ENCODE measurements at places on chromosomes 1 and 21.

- DNase-seq = no peak
Measured at GRCh38 chr1:100597784-100598183, 59.8 kb downstream of the GPR88 start.

DNA sequence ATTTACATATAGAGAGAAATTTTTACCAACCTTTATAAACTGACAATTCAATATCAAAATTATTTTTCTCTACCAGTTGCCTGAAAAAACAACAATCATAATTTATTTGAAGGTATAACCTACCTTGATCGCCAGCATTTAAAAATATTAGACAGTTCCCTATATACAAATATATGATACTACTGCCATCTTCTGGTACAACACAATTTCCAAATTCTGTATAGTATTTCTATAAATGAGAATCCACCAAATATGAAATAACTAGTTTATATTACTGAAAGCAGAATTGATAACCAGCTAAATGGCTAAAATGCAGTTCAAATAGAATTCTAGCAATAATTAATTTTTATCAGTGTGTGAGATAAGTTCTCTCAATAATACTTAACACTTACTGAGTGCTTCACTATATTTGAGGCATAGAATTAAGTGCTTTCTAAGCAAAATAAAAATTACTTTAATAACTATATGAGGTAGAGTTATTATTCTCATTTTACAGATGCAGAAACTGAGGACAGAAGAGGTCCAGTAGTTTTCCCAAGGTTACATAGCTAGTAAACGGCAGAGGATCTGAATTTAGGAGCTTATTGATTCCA is 75.6 kb downstream of the PIGK start:
- DNase-seq = peak; percentile 5

- DNase-seq = no peak
Measured at GRCh38 chr1:114176366-114176765, 22.7 kb upstream of the SYT6 start.

DNA sequence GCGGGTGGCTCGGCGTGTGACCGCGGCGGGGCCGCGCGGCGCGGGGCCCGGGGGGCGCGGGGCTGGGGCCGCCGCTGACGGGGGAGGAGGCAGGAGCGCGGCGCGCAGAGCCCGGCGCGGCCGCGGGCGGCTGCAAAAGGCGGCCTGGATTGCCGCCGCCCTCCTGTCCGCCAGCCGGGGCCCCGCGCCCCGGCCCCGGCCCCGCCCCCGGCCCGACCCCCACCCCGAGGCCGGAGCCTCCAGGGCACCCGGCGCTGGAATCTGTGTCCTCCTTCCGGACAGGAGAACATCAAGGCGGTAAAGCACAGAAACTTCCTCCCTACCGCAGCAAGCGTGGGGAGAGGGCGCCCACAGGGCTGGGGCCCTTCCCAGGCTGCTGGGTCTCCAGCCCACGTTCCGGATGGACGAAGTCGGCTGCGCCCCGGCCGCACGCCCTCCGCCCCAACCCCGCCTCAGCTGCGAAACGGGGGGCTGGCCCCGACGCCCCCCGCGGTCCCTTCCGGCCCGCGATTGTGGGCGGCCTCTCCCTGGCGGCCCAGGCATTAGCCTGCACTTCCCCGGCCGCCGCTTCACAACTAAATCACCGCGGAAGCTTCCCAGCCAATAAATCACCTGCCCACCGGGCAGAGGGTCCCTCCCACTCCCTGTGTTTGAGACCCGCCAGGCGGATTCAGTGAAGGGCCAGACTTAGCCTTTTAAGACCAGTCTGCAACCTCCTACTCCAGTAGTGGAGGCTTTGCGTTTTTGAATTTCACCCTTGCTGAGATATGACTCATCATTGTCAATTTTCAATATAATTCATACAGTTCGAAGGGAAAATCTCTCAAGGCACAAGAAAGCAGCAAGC is 106.0 kb downstream of the SLC45A1 start:
- DNase-seq = peak; percentile 49

DNA sequence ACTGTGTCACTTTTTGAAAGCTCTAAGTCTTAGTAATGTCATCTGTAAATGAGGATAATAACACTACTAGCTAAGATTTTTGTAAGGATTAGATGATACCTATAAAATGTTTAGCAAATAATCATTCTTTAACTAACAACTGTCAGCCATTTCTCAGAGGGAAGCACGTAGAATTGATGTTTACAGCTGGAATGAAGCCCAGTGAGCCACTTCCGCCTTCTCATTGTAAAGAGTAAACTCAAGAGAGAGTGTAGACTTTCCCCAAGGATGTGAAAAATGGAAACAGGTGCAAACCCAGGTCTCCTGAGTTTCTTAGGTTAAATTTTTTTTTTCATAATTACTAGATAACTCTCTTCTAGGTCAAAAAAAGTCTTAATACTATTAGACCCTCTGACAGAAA is 4.9 kb downstream of the GREM2 start:
- DNase-seq = no peak

GRCh38 chr1:172180501-172181285 is 239.8 kb upstream of the C1orf105 start:
- DNase-seq = peak; percentile 59

DNA sequence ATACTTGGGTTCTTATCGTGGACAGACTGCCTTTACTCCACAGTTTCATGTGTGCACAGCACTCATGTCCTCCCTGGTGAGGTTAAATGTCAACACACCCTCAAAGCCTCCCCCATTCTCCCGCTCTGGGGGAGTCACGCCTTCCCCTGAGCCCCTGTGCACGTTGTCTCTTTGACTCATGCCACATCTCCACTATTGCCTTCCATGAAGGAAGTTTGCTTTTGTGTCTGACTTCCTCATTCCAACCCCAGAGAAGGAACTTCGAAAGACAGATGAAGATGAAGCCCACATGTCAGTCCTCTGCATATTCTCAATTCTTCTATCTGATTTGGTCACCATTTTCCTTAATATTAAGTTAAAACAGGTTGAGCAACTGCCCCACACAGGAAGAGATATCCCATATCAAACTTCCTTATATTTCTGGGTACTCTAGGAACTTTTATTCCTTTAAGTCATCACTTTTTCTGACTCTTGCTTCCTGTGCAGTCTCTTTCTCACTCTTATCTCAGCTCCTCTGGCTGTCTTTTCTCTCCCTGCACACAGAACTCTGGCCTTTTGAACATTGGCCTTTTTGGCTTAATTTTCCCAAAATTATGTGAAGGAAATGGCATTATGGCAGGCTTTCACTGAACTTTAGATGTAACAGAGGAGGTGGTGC is 41.5 kb downstream of the C4BPA start:
- DNase-seq = no peak

GRCh38 chr1:14822493-14822892 is 224.0 kb downstream of the KAZN start:
- DNase-seq = no peak

DNA sequence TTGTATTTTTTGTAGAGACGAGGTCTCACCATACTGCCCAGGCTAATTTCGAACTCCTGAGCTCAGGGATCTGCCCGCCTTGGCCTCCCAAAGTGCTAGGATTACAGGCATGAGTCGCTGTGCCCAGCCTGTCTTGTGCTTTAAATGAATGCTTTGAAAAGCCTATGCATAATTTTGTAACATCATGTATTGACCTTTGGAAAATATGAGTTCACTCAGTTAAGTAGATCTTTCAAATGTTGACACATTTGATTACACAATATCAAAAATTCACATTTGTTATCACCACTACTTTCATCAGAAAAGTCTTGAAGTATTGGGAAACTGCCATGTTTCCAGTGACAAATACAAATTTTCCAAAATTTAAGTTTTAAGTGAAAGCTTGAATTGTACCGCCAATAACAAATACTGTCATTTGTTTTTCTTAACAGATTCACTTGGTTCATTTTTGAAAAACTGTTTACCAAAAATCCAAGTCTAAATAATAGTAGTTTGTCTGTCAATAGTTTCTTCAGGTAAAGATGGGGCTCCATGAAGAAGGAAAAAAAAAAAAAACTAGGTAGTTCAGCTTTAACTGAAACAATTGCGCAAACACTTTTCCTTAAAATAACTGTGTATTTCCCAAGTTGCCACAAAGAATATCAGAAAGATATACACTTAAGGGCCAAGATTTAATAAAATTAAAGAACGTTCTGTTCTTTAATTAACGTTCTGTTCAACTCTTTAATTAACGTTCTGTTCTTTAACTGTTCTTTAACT is 233.2 kb upstream of the NR5A2 start:
- no peak for DNase-seq

DNA sequence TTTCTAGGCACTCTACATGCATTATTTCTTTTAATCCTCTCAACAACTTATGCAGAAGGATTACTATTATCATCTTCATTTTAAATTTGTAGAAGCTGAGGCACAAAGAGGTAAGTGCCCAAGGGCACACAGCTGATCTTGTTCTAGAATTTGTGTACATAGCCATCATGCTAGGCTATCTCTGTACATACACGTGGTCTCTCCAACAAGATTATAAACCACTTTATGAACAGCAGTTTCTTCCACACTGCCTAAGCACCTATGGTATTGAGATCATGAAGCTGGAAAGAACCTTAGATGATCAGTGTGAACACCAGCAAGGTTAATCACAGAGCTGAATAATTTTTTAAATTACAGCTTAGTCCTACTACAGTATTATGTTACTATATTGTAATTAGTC is 28.9 kb downstream of the UCHL5 start:
- DNase-seq = no peak

GRCh38 chr21:14270631-14271030 is 54.7 kb downstream of the RBM11 start:
- DNase-seq = no peak

GRCh38 chr1:55224729-55225128 is 9.6 kb upstream of the USP24 start:
- DNase-seq = no peak

- no peak for DNase-seq
Measured at GRCh38 chr1:81340239-81340638, 460.5 kb upstream of the ADGRL2 start.

DNA sequence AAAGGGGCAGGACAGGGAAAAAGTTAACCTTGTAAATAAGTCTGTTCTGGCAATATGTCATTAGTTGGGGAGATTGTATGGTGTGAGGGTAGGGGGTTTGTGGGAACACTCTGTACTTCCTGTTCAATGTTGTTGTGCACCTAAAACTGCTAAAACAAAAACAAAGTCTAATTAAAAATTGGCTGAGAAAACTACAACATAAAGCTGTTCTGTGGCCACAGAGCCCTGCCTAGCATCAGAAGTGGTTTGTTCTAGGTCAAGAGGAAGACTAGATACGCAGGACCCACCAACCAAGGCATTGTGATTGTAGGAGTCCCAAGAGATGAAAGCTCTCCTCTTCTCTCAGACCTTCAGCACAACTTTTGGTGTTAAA is 81.0 kb upstream of the LRRC8D start:
- no peak for DNase-seq

GRCh38 chr1:93665015-93665414 is 16.6 kb downstream of the BCAR3 start:
- DNase-seq = no peak

- DNase-seq = no peak
Measured at GRCh38 chr1:14606632-14607031, 8.1 kb downstream of the KAZN start.

GRCh38 chr1:58380345-58380744 is 166.2 kb downstream of the OMA1 start:
- no peak for DNase-seq

DNA sequence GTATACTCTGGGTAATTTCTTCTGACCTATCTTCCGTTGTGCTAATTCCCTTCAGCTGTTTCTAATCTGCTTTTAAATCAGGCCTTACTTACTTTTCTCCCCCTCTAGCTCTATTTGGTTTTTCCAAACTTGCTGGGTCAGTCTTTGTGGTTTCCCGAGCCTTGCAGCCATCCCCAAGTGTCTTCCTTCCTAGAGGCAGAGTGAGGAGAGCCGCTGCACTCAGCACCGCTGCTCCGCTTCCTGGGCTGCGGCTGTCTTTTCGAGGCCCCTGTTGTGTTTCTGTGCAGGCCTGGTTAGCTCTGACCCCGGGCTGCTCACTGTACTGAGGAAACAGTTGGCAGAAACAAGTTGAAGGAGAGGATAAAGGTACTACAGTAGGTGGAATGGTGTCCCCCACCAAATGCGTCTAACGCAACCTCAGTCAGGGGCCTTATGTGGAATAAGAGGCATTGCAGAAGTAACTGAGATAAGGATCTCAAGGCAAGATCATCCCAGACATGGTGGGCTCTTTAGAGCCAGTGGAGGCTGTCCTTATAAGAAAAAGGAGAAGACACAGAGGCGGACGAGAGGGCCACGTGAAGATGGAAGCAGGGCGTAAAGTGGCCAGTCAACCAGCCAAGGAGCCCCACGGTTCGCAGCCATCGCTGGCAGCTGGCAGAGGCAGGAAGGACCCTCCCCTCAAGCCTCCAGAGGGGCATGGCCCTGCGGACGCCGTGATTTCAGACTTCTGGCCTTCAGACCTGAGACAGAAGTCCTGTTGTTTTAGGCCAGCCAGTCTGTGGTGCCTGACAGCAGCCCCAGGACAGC is 10.5 kb downstream of the WNT9A start:
- DNase-seq = no peak

DNA sequence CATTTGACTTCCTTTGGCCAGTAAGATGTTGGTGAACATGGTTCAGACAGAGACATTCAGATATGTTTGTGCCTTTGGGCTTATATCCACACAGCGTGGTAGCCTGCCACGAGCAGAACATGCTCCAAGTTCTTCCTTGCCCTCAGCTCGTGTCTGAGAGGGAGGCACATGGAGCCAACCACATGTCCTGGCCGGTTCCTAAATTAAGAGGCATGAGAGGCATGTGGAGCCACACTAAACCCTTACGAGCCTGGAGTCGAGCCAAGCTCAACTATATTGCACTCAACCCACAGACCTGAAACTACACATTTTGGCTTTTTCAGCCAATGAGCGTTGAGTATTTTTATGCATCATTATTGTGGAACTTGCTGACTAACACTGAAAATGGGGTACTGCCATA is 133.7 kb upstream of the KCNK1 start:
- DNase-seq = no peak

DNA sequence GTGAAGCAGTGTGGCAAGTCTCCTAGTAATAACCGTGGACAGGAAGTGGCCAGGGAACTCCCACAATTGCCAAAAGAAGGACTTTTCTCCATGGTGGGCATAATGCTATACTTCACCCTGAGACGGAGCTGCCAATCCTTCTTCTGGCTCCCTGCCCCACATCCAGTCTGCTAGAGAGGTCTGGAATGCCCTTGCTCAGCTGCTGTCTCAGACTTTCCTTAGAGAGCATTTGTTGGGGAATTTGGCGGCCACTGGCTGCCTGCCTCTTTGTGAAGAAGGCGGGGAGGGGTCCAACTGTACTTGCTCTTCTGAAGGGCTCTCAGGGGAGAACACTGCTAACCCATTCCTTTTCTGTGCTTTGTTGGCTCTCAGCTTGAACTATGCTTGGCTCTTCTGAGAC is 123.7 kb upstream of the EDN2 start:
- no peak for DNase-seq

DNA sequence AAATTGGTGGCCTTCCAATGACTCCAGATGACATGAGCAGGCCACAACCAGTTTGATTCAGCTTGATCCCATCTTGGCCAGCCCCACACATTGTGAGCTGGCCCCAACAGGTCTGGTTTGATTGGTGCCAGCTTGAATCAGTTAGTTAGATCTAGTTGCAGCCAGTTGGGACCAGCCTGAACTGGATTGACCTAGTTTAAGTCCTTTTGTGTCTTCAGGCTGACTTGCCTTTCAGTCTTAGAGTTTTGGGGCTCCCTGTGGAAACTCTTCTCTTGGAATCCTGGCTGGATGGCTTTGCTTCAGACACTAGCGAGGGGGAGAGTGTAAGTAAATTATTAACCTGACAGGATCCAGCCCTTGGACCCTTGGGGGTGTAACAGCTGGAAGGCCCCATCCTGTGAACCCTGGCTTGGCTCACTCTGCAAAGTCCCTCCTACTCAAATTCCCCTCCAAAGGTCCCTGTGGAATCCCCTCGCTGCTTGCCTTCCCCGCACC is 36.2 kb upstream of the POU3F1 start:
- DNase-seq = no peak

GRCh38 chr1:157803851-157804250 is 16.1 kb downstream of the FCRL1 start:
- DNase-seq = no peak

Data from CD4-positive, alpha-beta T cell treated with Interleukin-15 for 4 hours (primary cell).